ENCODE measurements at places on chromosomes 3 and 15.

GRCh38 chr3:112530573-112530972 lies 31.2 kb downstream of the ATG3 start:
- DNase-seq = no peak

DNA sequence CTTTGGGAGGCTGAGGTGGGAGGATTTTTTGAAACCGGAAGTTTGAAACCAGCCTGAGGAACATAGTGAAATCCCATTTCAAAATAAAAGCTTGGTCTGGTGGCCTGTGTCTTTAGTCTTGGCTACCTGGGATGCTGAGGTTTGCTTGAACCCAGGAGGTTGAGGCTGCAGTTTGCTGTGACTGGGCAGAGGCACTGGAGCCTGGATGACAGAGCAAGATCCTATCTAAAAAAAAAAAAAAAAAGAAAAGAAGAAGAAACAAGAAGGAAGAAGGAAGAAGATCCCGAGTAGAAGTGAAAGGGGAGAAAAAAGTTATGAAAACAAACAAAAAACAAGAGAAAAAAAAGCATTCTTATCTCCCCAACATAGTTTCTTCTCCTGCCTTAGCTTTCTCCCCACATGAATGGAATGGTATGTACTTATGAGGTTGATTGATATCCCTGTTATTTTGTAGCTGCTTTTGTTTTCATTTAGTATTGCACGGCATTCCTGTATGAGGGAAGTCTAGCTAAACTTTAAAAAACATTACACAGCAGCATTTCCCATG lies 42.4 kb downstream of the TMEM40 start:
- no peak for DNase-seq

DNA sequence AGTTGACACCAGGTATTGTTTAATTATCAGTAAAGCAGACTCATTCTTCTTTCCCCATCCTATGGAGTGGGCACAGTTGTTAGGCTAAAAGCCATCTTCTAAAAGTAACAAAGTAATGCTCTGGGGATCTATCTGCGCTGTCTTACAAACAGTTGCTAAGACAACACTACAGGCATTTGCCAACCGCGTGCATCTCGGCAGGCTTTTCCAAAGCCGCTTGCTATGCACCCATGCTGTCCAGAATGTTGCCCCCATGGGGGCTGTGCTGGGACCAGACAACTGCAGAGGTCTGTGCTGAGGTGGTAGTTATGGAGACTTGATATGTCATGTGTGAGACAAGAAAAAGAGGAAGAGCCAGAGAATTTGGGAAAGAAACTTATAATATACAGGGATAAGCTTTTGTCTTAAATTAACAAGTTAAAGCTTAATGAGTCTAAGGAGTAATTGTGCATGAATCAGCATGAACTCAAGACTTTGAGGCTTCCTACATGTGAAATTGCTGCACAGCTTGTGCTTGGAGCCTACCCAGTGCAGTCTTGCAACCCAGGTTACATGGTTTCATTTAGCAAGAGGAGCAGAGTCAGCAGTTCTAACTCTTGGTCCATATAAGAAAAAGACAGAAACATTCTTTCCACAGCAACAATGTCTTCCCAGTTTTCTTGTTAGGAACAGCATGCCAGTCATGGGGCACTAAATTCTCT lies 38.9 kb upstream of the DCLK3 start:
- no peak for DNase-seq

DNA sequence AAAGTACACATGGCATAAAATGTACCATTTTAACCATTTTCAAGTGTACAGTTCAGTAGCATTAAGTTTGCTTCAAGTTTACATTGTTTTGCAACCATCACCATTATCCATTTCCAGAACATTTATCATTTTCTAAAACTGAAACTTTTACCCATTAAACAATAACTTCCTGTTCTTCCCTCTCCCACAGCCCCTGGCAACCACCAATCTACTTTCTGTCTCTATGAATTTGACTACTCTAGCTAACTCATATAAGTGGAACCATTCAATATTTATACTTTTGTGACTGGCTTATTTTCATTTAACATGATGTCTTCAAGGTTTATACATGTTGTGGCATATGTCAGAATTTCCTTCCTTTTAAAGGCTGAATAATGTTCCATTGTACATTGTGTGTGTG lies 19.9 kb downstream of the TMEM62 start:
- DNase-seq = no peak

- no peak for DNase-seq
Measured at GRCh38 chr3:129603561-129603942, 2.9 kb downstream of the PLXND1 start.

- no peak for DNase-seq
Measured at GRCh38 chr3:59731943-59732342, 682.1 kb upstream of the CFAP20DC start.

GRCh38 chr3:43638594-43639447 lies 17.0 kb upstream of the ANO10 start:
- no peak for DNase-seq

DNA sequence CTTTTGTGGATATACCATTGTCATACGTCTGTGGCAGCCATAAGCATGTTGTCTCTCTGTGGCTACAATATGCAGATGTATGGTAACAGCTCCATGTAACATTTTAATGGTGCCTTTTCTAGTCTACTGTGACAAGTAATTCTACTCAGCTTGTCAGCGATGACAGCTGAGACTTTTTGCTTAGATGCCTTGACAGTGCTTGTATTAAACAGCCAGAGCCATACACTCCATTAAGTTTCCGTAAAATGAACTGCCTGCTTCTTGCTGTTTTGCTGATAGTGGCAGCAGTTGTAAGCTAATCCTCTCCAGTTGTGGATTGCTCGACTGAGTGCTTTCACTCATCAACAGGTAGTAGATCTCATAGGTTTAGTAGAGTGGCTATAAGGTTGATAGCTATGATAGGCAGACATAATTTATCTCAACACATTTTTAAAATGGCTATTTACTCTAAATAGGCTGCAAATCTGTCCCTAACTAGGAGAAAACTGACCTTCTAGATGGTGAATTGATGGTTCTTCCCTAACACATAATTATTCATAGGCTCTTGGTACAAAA lies 260.2 kb upstream of the NAALADL2 start:
- no peak for DNase-seq

DNA sequence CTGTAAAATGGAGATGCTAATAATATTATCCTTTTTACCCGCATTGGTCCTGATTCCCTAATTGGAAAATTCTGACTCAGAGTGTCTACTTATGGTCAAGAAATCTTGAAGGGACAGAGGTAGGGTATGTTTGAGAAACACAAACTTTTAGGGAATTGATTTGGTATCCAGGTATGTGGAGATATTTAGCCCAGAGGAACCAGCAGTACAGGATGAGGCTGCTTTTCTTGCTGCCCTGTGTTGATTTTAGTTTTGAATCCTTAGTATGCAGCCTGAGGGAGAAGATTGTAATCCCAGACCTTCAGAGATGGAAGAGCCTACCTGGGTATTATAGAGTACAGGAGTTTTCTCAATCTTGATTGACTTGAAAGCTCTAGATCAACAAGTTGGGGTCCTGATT lies 569.1 kb downstream of the PDCD6IP start:
- no peak for DNase-seq

DNA sequence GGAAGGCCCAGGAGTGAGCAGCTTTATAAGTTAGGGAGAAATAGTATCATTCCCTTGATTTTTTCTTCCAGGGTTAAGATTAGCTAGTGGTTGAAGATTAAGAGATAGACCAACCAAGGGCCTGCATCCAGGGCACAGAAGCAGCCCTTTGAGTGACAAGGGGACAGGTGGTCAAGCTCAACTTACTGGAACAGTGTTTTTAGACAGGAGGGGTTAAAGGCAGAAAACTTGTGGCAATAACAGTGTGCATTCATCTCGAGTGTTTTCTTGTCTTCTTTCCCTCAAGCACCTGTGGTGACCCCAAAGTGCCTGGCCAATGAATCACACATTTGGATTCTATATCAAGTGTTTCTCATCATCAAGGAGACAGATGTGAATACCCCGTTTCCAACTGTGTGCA lies 267.5 kb downstream of the PDCD6IP start:
- no peak for DNase-seq

DNA sequence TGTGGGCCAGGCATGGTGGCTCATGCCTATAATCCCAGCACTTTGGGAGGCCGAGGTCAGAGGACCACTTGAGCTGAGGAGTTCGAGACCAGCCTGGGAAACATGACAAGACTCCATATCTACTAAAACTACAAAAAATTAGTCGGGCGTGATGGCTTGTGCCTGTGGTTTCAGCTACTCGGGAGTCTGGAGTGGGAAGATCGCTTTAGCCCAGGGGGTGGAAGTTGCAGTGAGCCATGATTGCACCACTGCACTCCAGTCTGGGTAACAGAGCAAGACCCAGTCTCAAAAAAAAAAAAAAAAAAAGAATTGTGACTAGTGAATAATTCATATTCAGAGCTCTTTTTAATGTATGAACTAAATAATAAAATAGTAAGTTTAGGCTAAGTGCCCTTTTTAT lies 87.8 kb upstream of the TSEN2 start:
- no peak for DNase-seq

- DNase-seq = no peak
Measured at GRCh38 chr15:40301467-40302179, 6.1 kb downstream of the PLCB2 start.

GRCh38 chr3:105997800-105998526 lies 129.2 kb upstream of the CBLB start:
- no peak for DNase-seq

GRCh38 chr15:32867313-32867626 lies 149.5 kb downstream of the GREM1 start:
- DNase-seq = no peak

DNA sequence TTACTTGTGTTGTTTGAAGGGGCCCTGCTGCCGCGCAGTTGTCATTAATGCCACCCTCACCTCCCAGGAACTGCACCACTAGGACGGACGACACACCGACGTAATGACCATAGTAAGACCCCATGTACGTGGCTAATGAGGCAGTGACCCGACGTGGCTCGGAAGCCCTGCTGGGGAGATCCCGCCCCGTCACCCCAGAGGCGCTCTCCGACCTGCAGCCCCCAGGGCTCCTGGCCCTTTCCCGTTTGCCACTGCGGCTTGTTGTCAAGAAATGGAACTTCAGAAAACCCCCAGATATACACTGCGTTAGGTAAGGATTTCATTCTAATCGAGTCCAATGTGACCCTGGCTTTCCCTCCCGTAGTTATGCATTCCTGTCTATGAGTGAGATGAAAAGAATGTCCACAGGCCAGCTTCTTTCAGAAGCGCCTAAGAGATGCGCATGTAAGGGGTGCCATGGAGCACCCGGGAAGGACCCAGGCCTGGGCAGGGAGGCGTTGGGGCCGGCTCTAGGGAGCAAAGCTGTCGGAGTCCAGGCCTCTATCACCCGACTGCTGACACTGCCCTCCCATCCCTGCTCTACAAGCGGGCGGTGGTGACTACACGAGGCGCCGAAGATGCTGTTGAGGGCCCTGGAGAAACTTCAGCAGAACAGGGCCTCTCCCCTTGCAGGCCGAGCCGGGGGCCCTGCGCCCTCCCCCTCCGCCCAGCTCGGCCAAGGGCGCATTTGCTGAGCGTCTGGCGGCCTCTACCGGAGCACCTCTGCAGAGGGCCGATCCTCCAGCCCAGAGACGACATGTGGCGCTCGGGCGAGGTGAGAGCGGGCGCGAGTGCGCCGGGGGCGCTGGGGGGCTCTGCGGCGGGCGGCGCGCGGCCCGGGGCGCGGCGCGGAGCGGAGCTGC lies at the start of gene GABRA5:
TSS of gene GABRA5 (plus strand) at position 765 of the 902 bp plus-strand sequence. CDS start 2,187 bp downstream, outside the sequence.
- DNase-seq = no peak

GRCh38 chr3:46929324-46929723 lies 47.2 kb downstream of the CCDC12 start:
- no peak for DNase-seq

GRCh38 chr3:30804984-30805383 lies 89.5 kb downstream of the GADL1 start:
- no peak for DNase-seq

DNA sequence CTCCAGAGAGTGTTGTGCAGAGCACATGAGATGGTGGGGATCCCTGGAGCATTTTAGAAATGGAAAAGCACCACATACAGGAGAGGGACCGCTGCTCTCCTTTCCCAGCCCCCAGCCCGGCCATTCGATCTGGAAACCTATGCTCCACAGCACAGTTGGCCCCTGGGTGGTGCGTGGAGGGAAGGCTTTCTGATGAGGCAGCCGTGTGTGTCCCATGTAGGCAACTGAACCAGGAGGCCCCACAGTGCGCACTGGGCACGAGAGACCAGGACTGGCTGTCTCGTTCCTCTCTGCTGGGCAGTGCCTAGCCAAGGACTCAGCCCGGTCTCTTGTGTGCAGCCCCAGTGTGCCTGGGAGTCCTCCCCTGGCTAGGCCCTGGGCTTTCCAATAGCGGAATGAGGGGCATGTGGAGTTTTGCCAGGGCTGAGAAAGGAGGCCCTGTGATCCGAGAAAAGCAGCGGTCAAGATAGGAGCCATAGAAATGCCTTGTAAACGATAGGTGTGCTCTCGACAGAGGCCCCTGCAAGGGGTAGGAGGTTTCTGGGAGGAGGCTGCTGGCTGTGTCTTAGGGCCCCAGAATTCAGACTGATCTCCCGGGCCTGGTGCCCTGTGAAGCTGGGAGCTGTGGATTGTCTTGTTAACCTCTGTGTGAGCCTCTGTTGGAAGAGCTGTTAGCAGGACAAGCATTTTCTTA lies 39.0 kb downstream of the CHDH start:
- DNase-seq = no peak

DNA sequence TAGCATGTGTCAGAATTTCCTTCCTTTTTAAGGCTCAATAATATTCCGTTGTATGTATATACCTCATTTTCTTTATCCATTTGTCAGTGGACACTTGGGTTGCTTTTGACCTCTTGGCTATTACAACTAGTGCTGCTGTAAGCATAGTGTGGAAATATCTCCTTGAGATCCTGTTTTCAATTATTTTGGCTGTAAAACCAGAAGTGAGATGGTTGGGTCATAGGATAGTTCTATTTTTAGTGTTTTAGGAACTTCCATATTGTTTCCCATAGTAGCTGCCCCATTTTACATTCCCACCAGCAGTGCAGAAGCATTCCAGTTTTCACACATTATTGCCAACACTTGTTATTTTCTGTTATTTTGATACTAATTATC lies 70.4 kb upstream of the C15orf39 start:
- no peak for DNase-seq

DNA sequence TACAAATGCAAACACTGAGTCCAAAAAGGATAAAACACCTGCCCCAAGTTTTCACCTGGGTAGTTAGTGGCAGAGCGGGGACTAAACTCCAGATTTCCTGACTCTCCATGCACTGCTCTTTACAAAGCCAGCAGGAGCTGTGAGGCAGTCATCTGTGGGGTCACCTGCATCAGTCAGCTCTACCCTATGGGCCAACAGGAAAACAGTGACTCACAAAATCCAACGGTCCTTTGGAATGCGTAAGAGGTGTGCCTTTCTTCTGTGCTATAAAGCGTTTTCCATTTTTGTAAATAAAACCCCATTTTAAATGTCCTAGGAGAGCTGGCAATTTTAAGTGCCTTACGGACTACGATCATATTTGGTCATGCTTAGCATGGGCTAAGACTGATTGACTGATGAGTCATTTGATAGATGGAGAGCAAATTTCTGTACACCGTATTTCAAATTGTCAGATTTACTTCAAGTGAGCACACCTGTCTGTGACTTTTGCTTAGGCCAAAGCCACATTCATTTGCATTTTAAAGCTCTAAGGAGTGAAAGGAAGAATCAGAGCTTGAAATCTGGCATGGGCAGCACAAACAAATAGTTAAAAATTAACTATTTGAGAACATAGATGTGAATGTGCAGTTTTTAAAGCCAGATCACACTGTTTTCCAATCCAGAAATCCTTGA lies 4.4 kb upstream of the COL8A1 start:
- no peak for DNase-seq

Data from activated CD8-positive, alpha-beta memory T cell treated with anti-CD3 and anti-CD28 coated beads for 48 hours (primary cell).